HCEC 1CT (cell line): ENCODE measurements at places on chromosomes 6 and 20.

- DNase-seq, result no peak
Measured at GRCh38 chr6:113095841-113096240, 748.7 kb downstream of the RFPL4B start.

GRCh38 chr20:34831936-34832335, 6.5 kb upstream of the NCOA6 start:
- DNase-seq, result no peak

- DNase-seq, result no peak
Measured at GRCh38 chr6:50141100-50141499, 91.4 kb upstream of the DEFB112 start.

DNA sequence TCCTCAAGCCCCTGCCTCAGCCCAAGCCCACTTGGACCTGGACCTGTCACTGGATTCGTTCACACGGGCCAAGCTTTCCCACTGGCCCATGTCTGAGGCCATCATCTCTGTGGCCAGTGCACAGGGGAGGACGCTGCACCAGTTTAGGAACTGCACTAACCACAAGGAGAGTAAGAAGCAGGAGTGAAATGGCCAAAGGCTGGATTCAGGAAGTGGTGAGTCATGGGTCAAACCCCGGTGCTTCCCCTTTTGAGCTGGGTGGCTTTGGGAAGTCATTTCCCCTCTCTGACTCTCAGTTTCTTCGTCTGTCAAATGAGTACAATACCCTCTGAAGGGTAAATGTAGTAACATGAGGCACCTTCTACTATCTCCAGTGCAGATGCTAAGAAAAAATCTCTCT, 87.9 kb downstream of the CD40 start:
- DNase-seq, result peak; percentile 78

DNA sequence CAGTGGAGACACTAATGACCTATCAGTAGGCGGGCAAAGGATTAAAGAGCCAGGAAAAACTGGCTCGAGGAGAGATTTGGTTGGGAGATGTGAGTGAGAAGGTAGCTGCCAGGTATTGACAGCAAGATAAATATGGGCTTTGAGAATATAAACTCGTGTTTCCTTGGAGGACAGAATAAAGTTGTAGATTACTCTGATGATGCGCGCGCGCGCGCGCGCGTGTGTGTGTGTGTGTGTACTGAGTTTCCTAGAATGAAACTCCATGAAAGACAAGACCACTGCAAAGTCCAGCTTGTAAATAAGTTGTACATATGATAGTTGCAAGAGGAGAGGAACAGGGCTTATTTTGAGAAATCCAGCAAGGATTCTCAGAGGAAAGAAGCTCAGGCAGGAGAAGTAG, 13.3 kb upstream of the TREM2 start:
- DNase-seq, result no peak

DNA sequence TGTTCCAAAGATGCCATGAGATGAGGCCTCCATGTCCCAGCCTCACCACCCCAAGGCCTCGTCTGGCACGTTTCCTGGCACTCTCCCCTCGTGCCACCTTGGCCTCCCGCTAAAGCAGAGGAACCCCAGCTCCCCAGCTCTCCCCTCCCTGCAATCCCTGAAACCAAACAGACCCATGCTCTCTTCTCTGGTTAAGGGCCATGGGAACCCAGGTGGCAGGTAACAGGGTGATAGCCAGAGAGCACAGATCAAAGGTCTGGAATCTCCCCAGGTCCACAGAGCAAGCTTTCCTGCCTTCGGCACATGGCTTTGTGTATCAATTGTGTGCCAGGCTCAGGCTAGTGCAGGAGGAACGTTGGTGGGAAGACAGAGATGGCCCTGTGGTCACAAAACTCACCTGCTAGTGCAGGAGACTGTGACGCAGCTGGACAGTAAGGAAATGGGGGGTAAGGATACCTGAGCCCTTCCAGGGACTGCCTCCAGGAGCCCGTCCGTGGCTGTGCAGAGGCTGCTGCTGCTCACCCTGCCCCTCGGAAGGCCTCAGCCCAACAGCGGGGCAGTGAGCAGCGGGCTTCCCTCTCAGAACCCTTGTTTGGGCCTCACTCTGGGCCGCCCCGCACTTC, 39.0 kb downstream of the MYH7B start:
- DNase-seq, result no peak

DNA sequence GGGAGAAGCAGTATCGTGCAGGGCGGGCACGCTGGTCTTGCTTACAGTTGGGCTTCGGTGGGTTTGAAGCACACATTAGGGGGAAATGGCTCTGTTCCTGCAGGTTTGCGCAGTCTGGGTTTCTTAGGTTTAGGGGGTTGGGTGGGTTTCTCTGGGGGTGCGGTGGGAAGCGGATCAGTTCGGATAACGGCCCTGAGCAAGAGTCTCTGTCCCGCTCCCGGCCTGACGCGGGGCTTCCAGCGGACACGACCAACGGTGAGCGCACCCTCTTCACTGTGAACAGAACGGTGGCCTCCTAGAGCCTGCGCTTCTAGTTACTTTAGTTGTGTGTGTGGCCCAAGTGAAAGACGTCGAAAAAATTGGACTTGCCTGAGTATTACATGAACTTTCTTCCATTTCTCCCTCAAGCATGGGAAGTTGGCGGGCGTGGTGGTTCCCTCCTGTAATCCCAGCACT, 635 bp upstream of the ELOVL2 start:
- DNase-seq, result no peak

DNA sequence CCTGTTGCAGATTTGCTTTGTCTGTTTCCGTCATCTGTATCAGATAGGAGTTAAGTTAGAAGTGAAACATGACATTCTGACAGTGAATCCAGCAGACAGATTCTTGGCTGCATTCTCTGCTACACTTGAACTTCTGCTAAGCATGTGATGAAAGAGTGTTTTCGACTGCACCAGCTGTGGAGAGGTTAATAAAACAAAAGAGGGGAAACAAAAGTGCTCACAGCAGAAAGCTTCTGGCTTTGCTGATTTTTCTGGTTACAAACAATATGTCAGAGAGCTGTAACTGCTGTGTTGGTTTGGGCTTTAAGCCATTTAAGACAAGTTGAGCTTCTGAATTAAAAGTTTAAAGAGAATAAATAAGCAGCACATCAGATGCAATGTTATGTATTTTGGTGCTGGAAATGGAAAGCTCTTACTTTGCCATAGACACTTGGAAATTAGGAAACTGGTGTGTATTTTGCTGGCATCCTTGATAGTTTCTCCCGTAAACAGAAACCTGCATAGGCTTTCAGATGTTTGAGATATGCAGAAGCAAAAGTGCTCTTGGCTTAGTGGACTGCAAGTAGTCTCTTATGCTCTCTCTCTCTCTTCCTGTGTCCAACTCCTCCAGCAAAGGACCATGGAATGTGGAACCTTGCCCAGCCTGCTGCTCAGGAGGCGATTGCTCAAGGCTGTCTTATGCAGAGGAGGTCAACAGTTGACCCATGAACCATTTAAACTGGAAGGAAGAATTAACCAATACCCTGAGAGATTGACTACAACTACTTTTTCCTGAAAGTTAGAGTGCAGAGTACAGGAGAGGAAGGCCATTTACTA, 104.9 kb downstream of the RPS12 start:
- peak; percentile 97 for DNase-seq

- DNase-seq, result no peak
Measured at GRCh38 chr20:60559462-60559861, 601.2 kb downstream of the CDH26 start.

DNA sequence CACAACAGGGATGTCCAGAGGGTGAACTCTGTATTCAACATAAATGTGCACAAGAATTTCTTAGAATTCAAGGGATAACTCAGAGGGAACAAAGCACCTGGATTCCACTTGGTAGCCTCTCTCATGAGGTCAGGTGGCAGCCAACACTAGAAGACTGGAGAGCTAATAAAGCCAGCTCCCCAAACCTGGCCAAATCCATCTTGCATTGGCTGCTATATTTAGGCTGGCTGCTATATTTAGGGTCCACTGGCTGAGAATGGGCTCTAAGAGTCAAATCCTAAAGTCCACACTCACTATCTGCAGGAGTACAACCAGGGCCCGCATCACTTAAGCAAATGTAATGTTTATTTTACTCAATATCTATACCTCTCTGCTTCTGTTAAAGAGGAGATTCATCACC, 20.0 kb downstream of the TBC1D7 start:
- no peak for DNase-seq

GRCh38 chr6:121157906-121158305, 176.4 kb downstream of the TBC1D32 start:
- peak; percentile 36 for DNase-seq

GRCh38 chr6:146913842-146914488, 290.3 kb upstream of the STXBP5 start:
- peak; percentile 97 for DNase-seq

- no peak for DNase-seq
Measured at GRCh38 chr6:154246723-154247118, 109.9 kb downstream of the IPCEF1 start.

GRCh38 chr6:2205396-2205795, 40.0 kb downstream of the GMDS start:
- no peak for DNase-seq

DNA sequence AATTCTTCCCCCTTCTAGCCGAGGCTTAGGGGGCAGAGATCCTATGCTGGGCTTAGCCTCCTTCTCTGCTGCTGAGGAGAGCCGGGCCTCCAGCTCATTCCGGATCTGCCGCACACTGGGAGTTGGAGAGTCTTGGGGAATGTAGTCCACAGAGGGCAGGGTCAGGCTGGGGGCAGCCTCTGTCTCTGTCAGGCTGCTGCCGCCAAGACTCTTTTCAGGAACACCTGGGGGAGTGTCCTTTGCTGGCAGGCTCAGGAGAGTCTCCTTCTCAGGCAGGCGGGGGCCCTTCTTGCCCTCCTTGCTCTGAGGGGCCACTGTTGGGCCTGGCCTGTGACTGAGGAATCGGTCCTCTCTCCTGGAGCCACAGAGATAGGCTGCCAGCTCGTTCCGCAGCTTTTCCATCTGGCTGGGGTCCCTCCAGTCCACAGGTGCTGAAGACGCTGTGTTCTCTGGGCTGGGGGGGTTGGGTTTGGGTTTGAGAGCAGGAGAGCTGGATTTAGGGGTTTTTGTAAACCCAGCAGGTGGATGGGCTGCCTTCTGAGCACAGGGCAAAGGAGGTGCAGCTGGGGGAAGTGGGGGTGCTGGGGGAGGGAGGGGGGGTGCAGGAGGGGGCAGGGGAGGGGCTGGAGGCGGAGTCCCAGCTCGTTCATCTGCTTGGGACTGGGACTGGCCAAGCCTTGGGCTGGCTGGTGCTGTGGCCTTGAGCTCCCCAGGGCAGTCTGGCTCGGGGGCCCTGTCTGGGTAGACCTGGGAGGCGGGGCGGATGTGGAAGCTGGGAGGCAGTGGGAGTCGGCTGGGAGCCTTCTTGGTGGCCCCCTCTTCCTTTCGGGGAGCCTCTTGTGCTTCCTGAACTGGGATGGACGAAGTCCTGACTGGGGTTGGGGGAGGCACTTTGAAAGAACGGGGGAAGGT, 36.1 kb downstream of the C6orf132 start:
- DNase-seq, result no peak

- no peak for DNase-seq
Measured at GRCh38 chr6:38580030-38580429, 59.7 kb downstream of the BTBD9 start.

- DNase-seq, result no peak
Measured at GRCh38 chr6:31870385-31870921, 7.8 kb upstream of the NEU1 start.

- no peak for DNase-seq
Measured at GRCh38 chr6:7879579-7879978, 31.0 kb downstream of the TXNDC5 start.

DNA sequence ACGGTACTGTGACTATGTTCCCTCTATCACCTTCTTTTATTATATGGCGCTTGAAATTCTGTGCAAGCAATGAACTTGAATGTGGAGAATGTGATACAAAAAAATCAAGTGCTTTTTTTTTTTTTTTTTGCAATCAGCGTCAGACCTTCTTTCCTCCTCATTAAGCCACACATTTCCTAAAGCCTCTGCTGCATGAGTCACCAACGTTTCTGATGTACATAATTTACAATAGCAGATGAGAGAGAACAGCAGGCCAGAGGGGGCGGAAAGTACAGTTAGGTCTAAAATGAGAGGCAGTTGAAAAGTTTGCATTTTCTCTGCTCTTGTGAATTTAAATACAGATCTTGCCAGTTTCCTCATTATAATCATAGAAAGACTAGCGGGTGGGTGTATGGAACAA, 114.6 kb upstream of the RIPOR2 start:
- DNase-seq, result peak; percentile 82

DNA sequence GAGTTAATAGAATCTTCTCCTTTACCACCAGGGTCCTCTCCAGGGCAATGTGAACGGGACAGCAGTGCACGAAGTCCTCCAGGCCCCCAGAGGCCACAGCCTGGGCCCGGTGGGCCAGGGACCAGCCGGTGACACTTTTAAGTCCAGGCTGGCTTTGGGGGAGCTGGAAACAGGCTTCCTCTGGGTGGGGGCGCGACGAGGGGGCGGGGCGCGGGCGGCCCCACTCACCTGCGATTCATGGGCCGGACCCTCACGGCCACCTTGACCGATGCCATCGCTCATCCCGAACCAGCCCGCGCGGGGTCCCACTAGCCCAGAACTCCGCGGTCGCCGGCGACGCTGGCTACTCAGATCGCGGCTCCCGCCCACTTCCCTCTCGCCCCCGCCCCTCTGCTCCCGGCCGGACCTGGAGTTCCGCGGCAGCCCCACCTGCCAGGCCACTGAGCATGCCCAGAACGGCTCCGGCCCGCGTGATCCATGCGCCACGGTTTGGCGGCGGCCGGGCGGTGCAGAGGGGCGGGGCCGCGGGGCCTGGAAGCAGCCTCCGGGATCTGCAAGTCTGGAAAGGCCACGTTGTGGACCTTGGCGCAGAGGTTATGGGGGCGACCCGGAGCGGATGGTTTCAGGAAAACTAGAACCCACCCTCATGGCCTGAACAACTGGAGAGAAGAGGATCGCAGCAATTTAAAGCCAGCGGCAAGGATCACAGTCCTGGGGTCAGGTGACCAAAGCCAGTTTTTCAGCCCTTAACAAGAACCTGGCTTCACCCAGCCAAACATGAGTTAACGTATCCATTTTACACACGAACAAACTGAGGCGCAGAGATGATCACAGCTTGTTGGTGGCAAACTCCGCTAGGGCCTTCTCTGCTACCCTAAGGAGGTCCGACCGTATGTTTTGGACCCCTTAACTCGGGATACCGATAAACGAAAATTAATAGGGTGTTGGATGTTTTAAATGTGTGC, at the start of gene KIF16B:
Gene KIF16B (minus strand): TSS at position 448 of the 965 bp plus-strand sequence. CDS start 173 bp downstream, at position 275.
- DNase-seq, result peak; percentile 84

- DNase-seq, result no peak
Measured at GRCh38 chr6:137928286-137928685, 61.2 kb downstream of the TNFAIP3 start.

DNA sequence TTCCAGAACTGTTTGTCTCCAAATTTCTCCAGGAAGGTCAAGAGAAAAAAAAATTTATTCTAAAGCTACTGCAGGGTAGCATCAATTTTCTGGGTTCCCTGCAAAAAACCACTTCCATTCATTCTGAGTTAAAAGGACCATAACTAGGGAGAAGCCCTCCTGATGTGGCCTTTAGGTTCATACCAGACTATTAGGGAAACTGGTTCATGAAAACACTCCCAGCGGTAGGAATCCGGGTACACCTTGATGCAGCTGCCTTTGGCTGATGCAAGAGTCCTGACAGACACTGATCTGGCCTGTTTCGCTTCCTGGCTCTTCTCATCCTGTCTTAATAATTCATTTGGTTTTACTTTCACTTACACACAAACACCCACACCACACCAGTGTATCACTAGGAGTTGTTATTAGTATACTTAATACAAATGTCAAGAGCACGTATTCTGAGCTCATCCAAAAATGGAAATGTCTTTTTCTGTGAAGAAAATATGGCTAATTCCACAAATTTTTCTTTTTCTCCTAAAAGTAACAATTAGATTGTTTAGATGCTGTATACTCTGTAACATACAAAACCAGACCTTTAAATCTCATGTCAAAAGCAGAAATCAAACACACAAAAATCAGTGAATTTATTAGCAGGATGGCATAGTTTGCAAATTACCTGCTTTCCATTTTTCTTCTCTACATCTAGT, 38.4 kb upstream of the ARHGAP18 start:
- DNase-seq, result peak; percentile 47
